ENCODE measurements at places on chromosomes 1 and 21. TPM values are rescaled to one million over a fixed set of nuclear protein-coding genes. Genes with fewer than 3 reads are reported as not detected.
A peak's percentile ranks its signal among the peaks of the same experiment; 100 is the strongest.

DNA sequence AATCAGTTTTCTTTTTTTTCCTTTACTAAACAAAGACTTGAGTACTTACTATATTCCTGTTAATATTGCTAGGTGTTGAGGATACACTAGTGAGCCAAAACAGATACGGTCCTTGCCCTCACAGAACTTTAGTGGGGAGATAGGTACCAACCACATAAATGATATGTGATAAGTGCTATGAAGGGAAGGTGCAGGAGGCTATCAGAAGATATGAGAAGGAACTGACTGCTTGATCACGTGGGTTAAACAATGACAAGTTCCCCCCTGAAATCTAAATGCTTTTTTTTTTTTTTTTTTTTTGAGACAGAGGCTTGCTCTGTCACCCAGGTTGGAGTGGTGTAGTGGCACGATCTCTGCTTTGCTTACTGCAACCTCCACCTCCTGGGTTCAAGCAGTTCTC, 25.0 kb downstream of the RBM15 start:
- DNase-seq = no peak

- no peak for DNase-seq
These were observed 142.5 kb upstream of the VANGL1 start for GRCh38 chr1:115499253-115499652.

Gene SLC9A1
- 2.9 TPM for total RNA-seq

DNA sequence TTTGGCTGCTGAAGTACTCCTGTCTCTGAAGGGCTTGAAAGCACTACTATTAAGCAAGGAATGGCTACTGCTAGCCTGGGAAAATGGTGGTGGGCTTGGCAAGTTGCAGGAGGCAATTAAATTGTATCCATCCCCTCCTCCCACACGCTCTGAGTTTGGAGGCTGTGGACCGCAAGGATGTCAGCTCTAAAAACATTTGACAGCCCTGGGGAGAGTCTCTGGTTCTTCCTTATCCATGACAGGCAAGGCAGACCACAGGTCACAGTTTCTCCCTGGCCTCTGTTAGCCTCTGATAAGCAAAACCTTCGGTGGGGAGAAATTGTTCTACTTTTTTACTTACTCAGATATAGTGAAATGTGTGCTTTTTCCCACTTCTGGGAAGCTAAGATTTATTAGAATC, 46.6 kb downstream of the S1PR1 start:
- DNase-seq = no peak

- peak; percentile 23 for DNase-seq
These were observed at the start of gene SLC45A3 for GRCh38 chr1:205680073-205680851. TSS of gene SLC45A3 (minus strand) at chr1:205680509. CDS start at chr1:205664656, 15,853 bp downstream.

- DNase-seq = no peak
These were observed 3.5 kb upstream of the MTFR1L start for GRCh38 chr1:25816112-25816718.

Gene DMBX1
- not detected for total RNA-seq

DNA sequence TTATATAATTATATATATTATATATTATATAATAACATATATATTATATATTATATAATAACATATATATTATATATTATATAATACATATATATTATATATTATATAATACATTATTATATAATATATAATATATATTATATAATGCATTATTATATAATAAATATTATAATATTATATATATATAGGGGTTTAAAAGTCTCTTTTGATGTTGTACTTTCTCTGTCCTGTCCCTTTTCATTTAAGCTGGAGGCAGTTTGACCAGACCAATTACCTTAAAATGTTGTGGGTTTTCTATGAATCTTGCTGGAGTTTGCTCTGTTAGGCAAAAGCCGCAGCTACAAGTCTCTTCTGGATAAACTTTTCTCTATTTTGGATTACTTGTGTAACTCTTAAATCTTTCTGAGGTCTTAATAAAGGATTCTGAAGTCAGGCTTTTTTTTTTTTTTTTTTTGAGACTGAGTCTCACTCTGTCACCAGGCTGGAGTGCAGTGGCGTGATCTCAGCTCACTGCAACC, 22.2 kb upstream of the KIF1B start:
- DNase-seq = no peak

Gene MATN1
- not detected for total RNA-seq

GRCh38 chr21:15121655-15122120, 56.9 kb upstream of the NRIP1 start:
- DNase-seq = no peak

Gene AMY2A
- total RNA-seq = not detected

Gene TRABD2B
- 0.96 TPM for total RNA-seq

Gene CTSE
- 0.54 TPM for total RNA-seq

DNA sequence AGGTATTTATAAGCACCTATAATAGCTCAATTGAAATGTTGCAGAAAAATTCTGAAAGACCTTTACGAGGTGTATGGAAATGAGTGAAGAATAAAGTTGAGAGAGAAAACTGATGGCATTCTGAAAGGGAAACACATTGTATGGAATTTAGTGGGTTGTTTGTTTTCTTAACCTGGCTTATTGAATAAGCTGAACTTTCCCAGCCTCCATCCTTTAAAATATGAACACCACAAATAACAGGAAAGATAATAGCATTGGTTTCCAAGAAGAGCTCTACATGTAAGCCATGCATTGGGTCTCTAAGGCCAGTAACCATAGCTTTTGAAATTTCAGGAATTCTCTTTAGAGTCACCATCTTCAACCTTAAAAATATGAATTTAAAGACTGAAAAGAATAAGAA, 709.0 kb downstream of the USP25 start:
- no peak for DNase-seq

Gene CFH
- 5.7 TPM for total RNA-seq

GRCh38 chr1:101474039-101474665, 237.3 kb downstream of the S1PR1 start:
- DNase-seq = no peak

GRCh38 chr1:117661027-117661426, 55.2 kb downstream of the TENT5C start:
- DNase-seq = no peak

Gene NR1I3
- not detected for total RNA-seq

- no peak for DNase-seq
These were observed 121.4 kb upstream of the NFIA start for GRCh38 chr1:60960891-60961461.

DNA sequence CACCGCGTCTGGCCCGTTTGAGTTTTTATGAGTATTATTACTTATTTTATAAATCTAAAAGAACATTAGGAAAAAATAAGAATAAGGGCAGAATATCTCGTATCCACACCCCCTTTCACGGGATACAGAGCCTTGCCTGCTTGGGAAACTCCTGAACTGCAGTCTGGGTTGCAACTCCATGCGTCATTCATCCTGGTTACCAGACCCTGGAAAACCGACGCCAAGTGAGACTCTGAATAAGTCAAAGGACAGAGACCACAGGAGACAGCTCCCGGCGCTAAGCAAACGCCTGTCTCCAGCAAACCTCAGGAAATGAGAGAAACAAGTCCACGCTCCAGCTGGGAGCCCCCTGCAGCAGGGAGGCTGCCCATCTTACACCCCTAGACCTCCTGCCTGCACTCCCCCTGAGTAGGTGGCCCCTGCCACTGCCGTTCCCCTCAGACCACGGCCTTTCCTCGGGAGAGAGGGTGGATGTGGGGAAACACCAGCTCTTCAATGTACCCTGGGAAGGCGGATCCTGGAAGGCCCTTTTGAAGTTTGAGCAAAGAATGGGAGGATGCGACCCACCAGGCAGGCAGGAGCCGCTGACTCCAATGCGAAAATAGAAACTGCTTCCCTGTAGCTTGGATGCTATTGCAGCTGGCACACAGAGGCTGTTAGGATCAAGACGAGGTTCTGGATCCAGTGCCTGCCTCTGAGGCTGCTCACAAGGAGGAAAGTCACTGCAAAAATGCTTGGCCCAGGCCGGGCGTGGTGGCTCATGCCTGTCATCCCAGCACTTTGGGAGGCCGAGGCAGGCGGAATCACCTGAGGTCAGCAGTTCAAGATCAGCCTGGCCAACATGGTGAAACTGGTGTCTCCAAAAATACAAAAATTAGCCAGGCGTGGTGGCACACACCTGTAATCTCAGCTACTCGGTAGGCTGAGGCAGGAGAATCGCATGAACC, 37.7 kb upstream of the GPR157 start:
- DNase-seq = no peak

- DNase-seq = no peak
These were observed 457.2 kb upstream of the RUNX1 start for GRCh38 chr21:35506352-35506751.

Gene DFFB
- 27.9 TPM for total RNA-seq

GRCh38 chr1:76260279-76260678, 185.7 kb downstream of the ST6GALNAC3 start:
- no peak for DNase-seq

GRCh38 chr1:247365023-247365422, 33.4 kb upstream of the ZNF496 start:
- no peak for DNase-seq

Gene LCE3E
- total RNA-seq = not detected

Gene SIK1
- total RNA-seq = 18.9 TPM

GRCh38 chr1:85549244-85549643, 31.3 kb upstream of the CCN1 start:
- DNase-seq = no peak

Gene KCNJ15
- total RNA-seq = not detected

DNA sequence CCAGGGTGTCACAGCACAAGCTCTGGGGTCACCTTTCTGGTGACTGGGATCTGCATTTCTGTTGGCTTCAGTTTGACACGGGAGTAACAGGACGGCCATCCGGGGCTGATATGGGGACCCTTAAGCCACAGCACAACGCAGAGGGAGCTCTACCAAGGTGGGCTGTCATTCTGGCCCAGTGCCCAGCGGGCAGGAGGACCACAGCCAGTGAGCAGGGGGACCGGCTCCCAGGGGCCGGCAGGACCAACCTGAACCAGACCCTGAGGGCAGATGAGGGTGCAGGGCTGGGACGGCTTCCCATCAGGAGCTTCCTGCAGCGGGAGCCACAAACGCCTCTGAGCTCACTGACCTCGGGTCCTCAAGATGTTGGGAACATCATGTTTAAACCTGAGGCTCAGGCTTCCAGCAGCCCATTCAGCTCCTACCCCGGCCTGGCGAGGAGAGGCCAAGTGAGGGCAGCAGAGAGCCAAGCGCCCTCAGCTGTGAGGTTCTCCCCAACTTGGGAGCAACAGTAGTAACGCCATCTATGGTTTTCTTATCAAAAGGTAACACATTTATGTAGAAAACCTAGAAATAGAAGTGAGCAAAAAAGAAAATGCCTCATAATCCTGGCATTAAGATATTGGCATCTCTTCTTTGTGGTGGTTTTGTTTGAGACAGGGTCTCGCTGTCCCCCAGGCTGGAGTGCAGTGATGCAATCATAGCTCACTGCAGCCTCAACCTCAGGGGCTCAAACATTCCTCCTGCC, 26.8 kb downstream of the TMEM201 start:
- DNase-seq = no peak

Gene S100A7A
- total RNA-seq = not detected

GRCh38 chr1:162943622-162944021, 82.6 kb upstream of the CCDC190 start:
- DNase-seq = no peak

DNA sequence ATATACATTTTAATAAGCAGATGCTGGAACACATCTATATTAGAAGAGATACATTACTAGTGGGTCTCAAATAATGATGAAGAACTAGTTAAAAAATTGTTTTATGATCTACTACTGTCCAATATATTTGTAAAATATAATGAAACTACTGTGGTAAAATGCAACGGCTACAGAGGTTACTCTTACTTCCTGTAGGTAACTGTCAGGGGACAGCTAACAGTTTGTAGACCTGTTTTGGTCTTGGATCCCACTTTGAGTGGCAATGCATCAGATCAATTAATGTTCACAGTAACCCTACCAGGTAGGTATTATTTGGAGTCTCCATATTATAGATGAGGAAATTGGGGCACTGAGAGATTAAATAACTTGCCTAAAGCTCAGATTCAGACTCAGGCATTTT, 26.7 kb upstream of the MYSM1 start:
- no peak for DNase-seq

- no peak for DNase-seq
These were observed 32.5 kb upstream of the SLC19A1 start for GRCh38 chr21:45574691-45575090.

- no peak for DNase-seq
These were observed 98.3 kb downstream of the PLPPR5 start for GRCh38 chr1:98906361-98906760.

GRCh38 chr1:191702124-191702523, 456.1 kb upstream of the RGS18 start:
- DNase-seq = no peak

DNA sequence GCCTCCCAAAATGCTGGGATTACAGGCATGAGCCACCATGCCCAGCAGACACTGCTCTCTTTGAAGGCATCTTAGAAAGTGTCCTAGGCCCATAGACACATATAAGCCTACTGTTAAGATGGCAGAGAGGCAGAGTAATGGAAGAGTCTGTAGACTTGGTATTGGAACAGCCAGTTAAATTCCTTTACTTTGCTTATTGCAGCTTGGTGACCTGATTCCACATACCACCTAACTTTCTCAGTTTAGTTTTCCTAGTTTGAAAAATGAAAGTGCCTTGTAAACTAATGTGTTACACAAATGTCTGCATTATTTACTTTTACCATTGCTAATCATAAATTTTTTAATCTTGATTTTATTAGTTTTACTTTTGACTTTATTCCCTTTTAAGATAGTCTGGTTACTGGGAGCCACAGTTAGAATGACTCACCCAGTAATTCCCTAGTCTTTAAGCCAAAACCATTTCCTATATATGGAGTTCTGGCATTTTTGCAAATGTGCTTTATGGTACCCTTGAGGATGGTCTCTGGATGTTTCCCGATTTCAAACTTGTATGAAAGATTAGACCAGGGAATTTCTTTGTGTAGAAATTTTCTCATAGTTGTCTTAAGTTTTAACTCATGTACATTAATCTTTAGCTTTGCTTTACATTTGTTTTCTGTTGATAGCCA, 6.4 kb downstream of the SMAP2 start:
- DNase-seq = no peak

GRCh38 chr1:5681654-5682053, 310.6 kb downstream of the NPHP4 start:
- no peak for DNase-seq

DNA sequence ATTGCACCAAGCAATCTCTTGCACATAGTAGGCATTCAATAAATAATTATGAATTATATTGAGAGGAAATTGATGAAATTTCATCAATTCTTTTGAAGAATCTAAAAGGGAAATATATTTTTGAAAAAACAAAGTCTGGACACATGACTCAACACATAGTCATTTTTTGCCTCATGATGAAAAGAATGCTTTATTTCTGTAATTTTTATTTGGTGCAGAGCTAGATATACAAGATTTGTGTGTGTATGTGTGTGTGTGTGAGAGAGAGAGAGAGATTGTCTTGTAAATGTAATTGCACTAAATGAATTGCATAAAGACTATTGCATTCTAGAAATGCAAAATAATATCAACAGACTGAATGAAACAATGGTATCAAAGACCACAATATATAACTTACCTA, 206.2 kb upstream of the C1orf87 start:
- no peak for DNase-seq

GRCh38 chr1:205936311-205936710, 6.9 kb downstream of the SLC26A9 start:
- no peak for DNase-seq

DNA sequence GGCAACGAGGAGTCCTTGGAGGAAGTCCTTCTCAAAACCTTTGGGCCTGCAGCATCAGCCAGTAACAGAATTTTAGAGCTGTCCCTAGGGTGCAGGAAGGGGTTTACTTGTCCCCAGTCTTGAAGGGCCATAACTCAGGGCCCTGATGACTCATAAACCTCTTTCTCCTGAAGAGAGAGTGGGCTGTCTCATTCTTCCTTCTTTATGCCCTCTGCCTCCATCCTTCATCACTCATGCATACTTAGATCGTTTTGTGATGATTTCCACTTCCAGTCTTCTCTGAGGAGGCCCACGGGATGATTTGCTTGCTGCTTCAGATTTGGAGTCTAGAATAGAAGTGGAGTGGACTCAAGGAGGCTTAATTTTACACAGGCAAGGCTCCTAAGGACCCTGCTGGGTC, 60.2 kb downstream of the NDUFS5 start:
- DNase-seq = peak; percentile 28
